ENCODE measurements at places on chromosomes 3 and 15. TPM values are rescaled to one million over a fixed set of nuclear protein-coding genes. Genes with fewer than 3 reads are reported as not detected.

- no peak for DNase-seq
Measured at GRCh38 chr3:25288413-25288812, 139.7 kb upstream of the RARB start.

DNA sequence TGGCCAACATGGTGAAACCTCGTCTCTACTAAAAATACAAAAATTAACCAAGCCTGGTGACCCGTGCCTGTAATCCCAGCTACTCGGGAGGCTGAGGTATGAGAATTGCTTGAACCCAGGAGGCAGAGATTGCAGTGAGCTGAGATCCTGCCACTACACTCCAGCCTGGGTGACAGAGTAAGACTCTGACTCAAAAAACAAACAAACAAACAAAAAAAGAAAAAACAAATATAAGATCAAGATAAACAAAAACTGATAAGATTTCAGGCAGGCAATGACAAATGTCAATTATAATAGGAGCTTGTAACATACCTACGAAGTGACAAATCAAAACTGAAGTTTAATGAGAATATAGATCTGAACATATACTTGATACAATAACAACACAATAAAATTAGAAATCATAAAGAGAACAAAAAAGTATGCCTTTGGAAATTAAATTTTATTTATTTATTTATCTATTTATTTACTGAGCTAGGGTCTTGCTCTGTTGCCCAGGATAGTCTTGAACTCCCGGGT is 70.4 kb downstream of the FAIM start:
- DNase-seq = no peak

GRCh38 chr3:156727519-156728205 is 53.3 kb downstream of the TIPARP start:
- DNase-seq = no peak

C3orf38 gene
- 10.7 TPM for total RNA-seq

CHRM5 gene
- not detected for total RNA-seq

DNA sequence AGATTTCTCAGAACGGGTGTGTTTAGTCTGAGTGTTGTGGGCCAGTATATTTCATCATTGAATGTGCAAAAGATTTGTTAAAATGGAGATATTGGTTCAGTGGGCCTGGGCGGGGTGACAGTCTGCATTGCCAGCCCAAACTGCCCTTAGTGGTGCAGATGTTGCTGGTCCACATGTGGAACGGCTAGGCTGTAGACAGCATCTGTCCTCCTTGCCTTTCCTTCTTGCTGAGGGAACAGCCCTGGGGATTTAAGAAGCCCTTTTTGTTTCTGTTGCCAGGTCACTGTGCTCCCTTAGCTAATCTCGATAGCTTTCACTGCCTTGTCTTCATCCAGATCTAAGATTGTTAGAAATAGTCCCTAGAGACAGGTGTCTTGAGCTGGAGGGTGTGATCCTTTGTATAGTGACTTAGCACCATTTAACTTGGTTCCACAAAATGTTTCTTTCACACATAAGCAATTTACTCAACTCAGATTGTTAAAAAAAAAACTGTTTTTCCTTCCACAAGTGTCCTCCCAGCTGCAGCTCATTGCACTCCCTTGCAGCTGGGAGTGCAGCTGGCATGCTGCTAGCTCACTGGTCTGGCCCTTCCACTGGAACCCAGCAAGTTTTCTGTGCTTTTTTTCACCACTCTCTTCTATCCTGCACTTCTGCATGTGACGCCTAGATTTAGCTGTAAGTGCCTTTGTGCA is 37.5 kb downstream of the GAP43 start:
- no peak for DNase-seq

DNA sequence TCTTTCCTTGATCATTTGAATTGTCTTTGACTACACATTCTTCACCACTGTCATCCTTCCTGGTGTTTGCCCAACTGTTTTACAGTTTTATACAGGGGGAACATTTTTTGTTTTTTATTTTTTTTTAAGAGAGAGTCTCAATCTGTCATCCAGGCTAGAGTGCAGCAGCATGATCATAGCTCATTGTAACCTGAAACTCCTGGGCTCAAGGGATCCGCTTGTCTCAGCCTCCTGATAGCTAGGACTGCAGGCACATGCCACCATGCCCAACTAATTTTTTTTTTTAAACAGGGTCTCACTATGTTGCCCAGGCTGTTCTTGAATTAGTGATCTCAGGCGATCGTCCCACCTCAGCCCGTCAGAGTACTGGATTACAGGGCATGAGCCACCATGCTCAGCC is 222.6 kb downstream of the BBX start:
- no peak for DNase-seq

ZNF662 gene
- total RNA-seq = not detected

CHST13 gene
- total RNA-seq = not detected

- DNase-seq = no peak
Measured at GRCh38 chr15:48168616-48169015, 9.5 kb downstream of the MYEF2 start.

GRCh38 chr15:52213206-52213605 is 22.0 kb upstream of the GNB5 start:
- no peak for DNase-seq

DNA sequence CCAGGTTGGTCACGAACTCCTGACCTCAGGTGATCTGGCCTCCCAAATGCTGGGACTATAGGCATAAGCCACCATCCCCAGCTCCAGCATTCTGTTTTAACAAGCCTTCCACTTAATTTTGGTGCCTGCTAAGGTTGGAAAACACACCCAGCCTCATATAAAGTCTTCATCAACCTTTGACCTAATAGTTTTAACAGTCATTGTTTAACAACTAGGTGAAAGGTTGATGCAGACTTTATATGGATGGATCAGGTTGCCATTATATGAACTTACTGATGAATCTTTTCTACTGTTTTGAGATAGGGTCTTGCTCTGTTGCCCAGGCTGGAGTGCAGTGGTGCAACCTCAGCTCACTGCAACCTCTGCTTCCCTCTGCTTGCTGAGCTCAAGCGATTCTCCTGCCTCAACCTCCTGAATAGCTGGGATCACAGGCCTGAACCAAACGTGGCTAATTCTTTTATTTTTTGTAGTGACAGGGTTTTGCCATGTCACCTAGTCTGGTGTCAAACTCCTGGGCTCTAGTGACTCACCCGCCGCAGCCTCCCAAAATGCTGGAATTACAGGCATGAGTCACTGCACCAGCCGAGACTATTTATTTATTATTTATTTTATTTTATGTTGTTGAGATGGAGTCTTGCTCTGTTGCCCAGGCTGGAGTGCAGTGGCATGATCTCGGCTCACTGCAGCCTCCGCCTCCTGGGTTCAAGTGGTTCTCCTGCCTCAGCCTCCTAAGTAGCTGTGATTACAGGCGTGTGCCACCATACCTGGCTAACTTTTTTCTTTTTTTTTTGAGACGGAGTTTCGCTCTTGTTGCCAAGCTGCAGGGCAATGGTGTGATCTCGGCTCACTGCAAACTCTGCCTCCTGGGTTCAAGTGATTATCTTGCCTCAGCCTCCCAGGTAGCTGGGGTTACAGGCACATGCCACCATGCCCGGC is 3.1 kb upstream of the RPAP1 start:
- DNase-seq = peak; percentile 64

COL7A1 gene
- total RNA-seq = 84.9 TPM

DNA sequence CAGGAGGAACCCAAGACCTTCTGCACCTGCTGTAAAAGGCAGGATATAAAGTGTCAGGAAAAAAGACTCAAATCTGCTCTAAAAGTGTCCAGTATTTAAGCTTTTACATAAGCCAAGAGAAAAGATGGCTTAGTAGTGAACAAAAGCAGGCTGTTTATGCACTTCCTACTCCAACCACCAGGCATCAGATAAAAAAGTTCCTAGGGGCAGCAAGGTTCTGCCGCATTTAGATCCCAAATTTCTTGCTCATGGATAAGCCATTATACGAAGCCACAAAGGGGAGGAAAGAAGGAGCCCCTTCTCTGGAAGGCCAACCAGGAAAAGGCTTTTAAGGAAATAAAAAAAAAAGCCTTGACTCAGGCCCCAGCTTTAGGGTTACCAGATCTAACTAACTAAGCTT is 10.6 kb upstream of the SLC9C1 start:
- no peak for DNase-seq

NMNAT3 gene
- 73.6 TPM for total RNA-seq

DNA sequence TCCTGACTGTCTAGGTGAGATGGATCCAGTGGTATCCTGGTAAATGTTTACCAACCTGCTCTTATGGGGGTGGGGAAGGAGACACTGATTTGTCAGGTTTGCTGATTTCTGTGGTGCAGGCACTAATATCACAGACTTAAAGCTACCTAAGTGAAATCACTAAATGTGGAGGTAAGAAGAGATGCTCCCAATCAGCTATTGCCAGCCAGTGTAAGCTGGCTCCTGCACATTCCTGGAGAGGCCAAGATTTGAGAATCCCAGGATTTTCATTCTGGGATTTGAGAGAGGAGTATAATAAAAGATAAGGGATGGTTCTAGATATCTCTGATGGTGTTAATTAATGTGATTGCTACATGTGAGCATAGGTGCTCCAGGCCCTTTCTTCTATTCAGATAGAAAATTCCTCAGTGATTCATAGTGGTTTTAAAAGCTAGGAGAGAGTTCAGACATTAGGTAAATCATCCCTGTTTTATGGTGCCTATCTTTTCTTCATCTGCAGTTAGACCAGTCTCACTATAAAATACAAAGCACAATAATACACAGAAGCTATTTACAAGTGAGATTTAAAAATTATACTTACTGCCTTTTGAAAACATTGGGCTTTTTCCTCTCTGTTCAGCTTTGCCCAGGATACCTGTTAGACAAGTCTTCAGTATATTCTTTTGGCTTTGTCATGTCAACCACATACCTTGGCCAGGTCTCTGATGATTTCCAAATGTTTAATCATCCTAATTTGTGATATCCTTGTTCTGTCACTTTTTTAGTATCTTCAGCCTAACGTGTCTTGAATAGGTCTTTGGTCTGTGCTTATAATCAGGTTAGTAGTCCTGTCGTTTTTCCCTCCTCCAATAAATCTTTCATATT is 90.9 kb downstream of the MBNL1 start:
- peak; percentile 35 for DNase-seq

- no peak for DNase-seq
Measured at GRCh38 chr3:152496286-152496685, 227.6 kb downstream of the MBNL1 start.

DNA sequence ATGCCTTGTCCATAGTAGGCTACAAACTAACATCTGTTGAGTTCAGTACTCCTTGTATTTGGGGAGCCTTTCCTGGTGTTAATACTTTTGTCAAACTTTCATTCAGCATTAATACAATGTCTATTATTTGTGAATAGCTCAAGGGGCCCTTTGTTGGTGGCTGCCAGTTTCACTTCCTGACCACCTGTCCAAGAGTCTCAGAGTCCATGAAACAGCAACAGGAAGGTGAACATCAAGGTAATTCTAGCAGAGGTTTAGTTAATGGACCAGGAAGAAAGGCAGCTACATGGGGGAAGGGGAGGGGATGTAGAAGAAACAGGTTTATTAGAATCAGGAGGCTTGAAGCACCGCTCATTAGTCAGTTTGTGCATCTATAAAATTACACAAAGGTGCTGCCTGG is 386.9 kb downstream of the PDCD6IP start:
- DNase-seq = no peak

GRCh38 chr3:149971403-149972075 is 844 bp upstream of the PFN2 start:
- DNase-seq = peak; percentile 83

DNA sequence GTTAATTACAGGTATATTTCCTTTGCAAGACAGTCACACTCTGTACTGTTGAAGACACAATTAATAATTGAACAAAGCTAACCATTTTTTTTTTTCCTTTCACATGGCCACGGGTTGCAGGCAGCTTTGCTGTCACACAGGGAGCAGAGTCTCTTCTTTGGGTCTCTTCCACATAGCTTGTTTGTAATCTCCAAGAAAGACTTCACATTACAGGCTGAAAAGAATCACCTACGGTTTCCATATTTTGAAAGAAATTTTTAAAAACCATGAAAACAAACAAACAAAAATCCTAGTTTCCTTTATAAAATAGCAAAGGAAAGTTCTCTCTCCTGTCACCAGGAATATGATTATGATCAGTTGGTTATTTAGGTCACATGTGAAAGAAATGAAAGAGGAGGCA is 392.6 kb downstream of the GAP43 start:
- no peak for DNase-seq
